ENCODE measurements at places on chromosomes 12 and 14. TPM values are rescaled to one million over a fixed set of nuclear protein-coding genes. Genes with fewer than 3 reads are reported as not detected.

GRCh38 chr14:74313601-74314000 is 10.9 kb upstream of the ABCD4 start:
- H3K4me3 ChIP-seq: no peak overlapping the region
- H3K27me3 ChIP-seq: no peaks in the 10 kb centered on the region
- no peak for DNase-seq
- no peaks in the 10 kb centered on the region for H3K4me1 ChIP-seq
- no peak overlapping the region for H3K27ac ChIP-seq

DNA sequence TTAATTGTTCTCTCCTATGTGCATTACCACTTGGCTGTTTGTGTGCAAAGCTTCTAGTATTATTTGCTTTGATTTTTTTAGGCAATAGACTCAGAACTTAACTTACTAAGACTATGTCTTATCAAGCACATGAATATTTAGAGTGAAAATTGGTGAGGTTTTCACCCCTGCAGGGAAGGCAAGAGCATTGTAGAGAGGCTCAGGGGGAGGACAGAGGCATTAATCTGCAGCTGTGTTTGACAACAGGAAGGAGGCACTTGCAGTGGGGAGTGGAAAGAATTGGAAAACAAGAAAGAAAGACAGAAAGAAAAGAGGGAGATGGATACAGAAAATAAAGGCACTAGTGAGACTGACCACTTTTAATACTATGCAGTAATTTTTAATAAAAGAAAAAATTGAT is 431.6 kb downstream of the PDZRN4 start:
- H3K27me3 ChIP-seq: no peaks in the 10 kb centered on the region
- no peaks in the 10 kb centered on the region for H3K36me3 ChIP-seq
- no peaks in the 10 kb centered on the region for H3K4me1 ChIP-seq
- H3K27ac ChIP-seq: no peak overlapping the region
- no peak for DNase-seq

- peak; percentile 73 for DNase-seq
- H3K4me1 ChIP-seq: peaks cover 68% of the 10 kb centered on the region
- H3K36me3 ChIP-seq: peaks cover 35% of the 10 kb centered on the region
- peak overlapping the region; percentile 92 for H3K4me3 ChIP-seq
- peak overlapping the region; percentile 75 for H3K27ac ChIP-seq
Measured at GRCh38 chr14:50830044-50830931, 674 bp downstream of the NIN start.

Gene FRMD6
- total RNA-seq: 3.5 TPM

- no peak for DNase-seq
- peaks cover 33% of the 10 kb centered on the region for H3K27me3 ChIP-seq
- no peaks in the 10 kb centered on the region for H3K36me3 ChIP-seq
- no peak overlapping the region for H3K27ac ChIP-seq
- H3K4me3 ChIP-seq: no peak overlapping the region
Measured at GRCh38 chr14:56085471-56085870, 32.7 kb upstream of the PELI2 start.

- H3K27me3 ChIP-seq: peaks cover 5% of the 10 kb centered on the region
- H3K27ac ChIP-seq: no peak overlapping the region
- no peak for DNase-seq
Measured at GRCh38 chr14:81286574-81287370, 66.0 kb upstream of the GTF2A1 start.
